ENCODE measurements at places on chromosomes 3 and 15.

- DNase-seq: no peak
Observed at GRCh38 chr15:62186578-62186977, 21.5 kb upstream of the C2CD4B start.

- DNase-seq: no peak
Observed at GRCh38 chr15:33453761-33454160, 143.0 kb downstream of the RYR3 start.

- peak; percentile 57 for DNase-seq
Observed at GRCh38 chr15:101088788-101089578, 162.9 kb downstream of the CHSY1 start.

DNA sequence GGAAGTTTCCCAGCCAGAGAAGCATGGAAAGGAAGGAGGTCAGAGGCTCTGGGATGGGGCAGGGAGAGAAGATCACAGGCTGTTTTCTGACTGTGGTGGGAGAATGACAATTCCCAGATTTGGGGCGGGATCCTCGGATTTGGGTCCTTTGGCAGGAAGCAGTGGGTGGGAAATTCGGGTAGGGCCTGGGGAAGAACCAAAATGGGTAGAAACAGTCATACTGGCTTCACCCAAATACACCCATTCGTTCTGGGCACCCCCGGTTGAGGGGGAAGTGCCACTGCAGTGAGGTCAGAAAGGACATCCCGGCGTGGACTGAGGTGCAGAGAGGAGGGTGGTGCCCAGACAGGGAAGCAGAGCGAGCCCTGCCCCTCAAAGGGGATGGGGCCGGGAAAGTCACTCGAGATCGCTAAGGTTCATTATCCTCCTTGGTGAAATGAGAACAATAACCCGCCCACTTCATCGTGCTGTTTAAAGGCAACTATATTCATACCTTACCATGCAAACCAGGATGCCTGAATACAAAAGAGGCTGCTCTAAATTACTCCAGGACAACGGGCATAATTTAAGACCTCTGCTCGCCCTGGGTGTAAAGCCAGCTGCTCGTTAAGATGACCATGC, 28.8 kb downstream of the TNK2 start:
- DNase-seq: no peak

DNA sequence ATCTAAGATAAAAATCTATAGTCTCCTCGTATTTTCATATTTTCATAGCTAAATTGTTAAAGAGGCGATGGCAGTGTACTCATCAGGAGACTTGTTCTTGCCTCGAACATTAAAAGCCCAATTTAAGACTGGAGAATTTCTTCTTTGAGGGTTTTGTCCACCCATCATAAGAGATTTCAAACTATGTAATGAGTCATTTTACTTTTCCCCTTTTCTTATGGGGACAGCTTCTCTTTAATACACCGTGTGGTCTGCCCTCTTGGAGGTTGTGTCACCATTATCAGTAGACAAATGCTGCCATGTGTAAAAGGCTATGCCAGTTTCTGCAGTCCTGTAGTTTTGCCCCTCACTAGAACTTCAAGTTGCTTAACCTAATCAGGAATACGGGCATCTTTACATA, 16.9 kb downstream of the TGFBR2 start:
- no peak for DNase-seq

GRCh38 chr3:188759336-188760005, 412.3 kb upstream of the TPRG1 start:
- no peak for DNase-seq

- no peak for DNase-seq
Observed at GRCh38 chr3:43693594-43693993, 2.9 kb downstream of the ABHD5 start.

DNA sequence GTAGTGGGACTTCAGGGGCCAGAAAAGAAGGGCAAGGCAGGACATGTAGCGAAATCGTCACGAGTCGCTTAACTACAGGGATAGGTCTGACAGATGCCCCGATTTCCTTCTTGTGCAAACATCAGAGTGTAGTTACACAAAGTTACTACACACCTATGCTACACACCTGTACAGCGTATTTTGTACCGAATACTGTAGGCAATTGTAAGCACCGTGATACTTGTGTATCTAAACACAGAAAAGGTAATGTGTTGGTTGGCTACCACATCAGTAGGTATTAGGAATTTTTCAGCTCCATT, 515 bp upstream of the MTHFS start:
- DNase-seq: no peak

DNA sequence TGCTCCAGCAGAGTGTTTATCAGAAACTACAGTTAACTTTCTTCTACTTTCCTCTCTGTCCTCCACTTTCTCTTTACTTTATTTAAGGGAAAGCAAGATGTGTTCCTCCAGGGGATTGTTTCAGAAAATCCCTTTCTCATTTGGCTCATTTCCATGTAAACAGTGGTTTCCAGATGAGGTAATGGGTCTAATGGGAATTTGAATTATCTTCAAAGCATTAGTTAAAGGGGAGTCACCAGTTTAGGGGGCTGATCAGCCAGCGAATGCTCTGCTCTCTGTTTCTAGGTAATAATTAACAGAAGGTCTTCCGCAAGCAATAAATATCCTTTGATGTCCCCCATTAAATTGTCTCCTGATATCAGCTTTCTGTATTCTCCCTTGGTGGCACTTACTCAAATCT, 30.4 kb upstream of the ZNF639 start:
- DNase-seq: no peak

DNA sequence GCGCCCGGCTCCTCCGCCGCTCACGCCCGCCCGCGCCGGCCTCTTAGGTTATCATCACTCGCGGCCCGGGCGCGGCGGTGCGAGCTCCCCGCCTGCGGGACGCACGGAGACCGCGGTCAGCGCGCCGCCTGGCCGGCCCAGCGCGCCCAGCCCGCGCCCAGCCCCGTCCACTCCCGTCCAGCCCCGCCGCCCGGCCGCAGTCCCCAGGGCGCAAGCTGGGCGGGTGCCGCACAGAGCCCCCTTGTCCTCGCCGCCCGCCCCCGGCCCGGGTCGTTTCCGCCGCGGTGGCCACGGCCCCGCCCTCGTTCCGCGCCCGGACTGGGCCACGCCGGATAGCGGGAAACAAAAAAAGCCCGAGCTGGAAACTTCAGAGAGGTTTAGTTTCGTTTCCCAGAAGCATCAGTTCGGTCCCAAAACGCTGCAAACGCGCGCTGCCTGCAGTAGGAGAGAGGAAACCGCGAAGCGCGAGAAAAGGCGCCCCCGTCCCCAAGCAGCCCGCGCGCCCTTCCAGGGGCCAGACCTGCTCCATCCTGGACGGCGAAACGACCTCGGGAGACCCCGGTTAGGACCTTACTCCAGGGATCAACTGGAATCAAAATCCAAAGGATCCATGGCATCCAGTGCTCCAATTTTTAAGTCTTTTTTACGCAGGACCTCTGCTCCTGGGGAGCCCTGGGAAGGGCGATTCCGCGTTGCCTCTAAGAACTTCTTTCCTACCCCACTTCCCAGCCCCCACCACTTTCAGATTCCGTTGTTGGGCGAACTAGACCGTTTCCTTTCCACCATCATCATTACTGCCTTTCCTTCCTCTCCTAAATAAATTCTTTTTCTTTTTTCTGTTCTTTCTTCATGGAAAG, at the start of gene ATP10A:
Gene ATP10A, minus strand, starts transcription at position 217 of the 857 bp plus-strand sequence. CDS start 231 bp downstream, outside the sequence.
- no peak for DNase-seq

GRCh38 chr3:184656458-184656828, 55.4 kb downstream of the MAGEF1 start:
- no peak for DNase-seq

DNA sequence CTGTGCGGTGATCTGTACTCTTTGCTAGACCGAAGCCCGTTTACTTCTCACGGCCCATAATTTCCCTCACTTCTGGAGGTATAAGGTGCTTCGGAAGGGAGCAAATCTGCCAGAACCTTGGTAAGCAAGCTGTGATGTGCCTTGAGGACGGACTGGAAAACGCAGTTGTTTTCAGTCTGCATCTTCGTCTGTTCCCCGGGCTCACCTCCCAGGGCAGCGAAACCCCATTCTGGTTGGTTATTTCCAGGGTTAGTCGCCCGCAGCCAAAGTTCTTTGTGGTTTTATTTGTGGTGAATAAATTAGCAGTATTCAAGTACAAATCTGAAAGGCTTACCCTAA, 401 bp downstream of the RAMAC start:
- DNase-seq: no peak
